ENCODE measurements at places on chromosomes 4 and X. TPM values are rescaled to one million over a fixed set of nuclear protein-coding genes. Genes with fewer than 3 reads are reported as not detected.

BEX1 gene
- 0.68 TPM for total RNA-seq

SRPX2 gene
- 61.9 TPM for total RNA-seq

DAPP1 gene
- not detected for total RNA-seq

GK gene
- 2.1 TPM for total RNA-seq

DKC1 gene
- 26.4 TPM for total RNA-seq

- no peak for DNase-seq
These were observed 862 bp upstream of the CENPU start for GRCh38 chr4:184734758-184735157.

- DNase-seq = no peak
These were observed 106.3 kb downstream of the LINC00632 start for GRCh38 chrX:140815868-140816267.

DNA sequence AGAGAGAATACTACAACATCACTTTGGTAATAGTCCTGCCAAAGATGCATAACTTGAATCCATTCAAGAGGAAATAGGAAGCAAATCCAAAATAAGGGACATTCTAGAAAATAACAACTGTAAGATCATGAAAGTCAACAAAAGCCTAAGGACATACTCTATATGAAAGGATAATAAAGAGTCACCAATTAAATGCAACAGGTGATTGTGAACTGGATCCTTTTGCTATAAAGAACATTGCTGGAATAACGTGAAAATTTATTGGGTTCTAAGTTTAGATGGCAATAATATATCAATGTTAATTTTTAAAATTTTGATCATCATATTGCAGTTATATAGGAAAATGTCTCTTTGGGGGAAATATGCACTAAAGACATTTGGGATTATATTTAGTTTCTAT is 20.0 kb downstream of the BEX4 start:
- DNase-seq = no peak

GRCh38 chr4:140426610-140427105 is 790 bp downstream of the CLGN start:
- DNase-seq = no peak

GRCh38 chr4:123530357-123530756 is 133.8 kb downstream of the SPRY1 start:
- no peak for DNase-seq

DNA sequence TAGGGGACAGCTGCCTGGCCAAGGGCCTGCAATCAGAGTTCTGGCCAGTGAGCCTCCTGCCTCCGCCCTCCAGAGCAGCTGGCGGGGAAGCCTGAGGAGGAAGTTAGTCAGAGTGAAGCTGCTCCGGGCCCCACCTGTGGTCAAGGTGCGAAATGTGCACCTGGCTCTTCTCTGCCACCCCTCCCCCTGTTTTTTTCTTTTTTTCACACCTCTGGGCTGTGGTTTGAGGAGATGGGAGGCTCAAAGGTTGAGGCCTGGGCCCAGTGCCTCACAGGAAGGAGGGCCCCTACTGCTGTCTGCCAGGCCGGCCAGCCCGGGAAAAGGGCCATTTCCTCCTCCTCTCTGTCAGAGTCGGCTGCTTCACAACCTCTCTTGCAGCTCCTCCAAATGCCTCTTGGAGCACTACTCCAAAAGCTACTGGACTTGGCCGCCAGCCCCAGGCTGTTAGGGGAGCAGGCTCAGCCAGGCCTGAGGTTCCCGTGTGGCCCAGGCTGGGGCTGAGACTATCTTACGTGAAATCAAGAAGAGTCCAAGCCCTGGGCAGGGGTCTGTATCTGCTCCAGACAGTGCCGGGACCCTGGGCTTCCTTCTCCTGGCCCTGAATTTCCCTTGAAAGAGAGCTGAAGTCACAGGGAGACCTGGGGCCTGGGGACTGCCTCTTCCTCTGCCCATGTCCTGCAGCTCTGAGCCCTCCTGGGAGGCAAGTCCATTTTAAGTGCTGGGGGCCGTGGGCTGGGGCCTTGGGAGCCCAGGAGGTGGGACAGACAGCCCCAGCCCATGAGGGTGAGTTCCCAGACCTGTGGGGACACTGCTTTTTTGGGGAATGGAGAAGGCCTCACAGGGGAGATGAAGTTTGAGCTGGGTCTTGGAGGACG is 4.5 kb upstream of the CXCR3 start:
- DNase-seq = no peak

DNA sequence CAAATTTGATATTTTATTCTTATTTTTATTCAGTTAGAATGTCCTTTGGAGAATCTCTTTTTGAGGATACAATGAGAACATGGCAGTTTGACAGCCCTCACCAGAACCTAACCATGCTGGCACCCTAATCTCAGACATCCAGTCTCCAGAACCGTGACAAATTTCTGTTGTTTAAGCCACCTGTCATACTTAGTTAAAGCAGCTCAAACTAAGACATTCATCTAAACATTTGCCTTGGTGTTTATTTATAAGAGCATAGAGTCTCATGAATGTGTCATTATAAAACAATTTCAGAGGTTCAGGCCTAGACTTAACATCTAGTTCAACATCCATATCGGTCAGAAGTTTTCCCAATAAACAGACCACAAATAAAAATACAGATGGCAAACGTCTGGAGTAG is 125.1 kb upstream of the FUNDC1 start:
- no peak for DNase-seq

DNA sequence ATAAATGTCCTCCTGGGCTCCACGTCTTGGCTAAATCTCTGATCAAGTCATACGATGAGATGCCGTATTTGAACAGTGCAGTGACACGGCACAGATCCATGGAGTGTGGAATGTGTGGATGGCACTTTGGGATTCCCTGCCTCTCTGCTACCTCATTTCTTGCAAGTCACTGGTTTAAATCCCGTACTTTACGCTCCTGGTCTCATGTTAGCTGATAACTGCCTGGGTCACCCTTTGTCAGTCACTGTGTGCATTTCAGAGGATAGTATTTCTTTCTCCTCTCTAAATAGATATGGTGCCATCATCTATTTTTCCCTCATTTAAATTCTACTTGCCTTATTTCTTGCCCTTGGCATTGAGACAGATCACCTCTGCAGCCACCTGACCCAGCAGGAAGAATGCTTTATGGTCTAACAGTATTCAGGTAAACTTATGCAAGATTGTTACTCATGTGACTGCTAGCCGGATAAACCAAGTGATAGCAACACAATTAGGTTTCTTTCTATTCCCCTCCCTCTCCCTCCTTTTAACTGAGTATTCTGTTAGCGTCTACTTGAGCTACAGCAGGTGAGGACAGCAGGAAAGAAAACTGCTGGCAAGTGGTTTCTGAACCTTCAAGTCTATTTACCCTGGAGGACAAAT is 2.8 kb downstream of the EGF start:
- no peak for DNase-seq

GRCh38 chr4:183390374-183390773 is 54.1 kb upstream of the CDKN2AIP start:
- DNase-seq = no peak

- no peak for DNase-seq
These were observed 36.9 kb downstream of the AMMECR1 start for GRCh38 chrX:110280954-110281353.

- DNase-seq = no peak
These were observed 398.6 kb upstream of the TECRL start for GRCh38 chr4:64807821-64808220.

- no peak for DNase-seq
These were observed 27.7 kb upstream of the METAP1 start for GRCh38 chr4:98967786-98968329.

GRCh38 chr4:1822568-1823544 is 29.8 kb downstream of the FGFR3 start:
- DNase-seq = no peak

DNA sequence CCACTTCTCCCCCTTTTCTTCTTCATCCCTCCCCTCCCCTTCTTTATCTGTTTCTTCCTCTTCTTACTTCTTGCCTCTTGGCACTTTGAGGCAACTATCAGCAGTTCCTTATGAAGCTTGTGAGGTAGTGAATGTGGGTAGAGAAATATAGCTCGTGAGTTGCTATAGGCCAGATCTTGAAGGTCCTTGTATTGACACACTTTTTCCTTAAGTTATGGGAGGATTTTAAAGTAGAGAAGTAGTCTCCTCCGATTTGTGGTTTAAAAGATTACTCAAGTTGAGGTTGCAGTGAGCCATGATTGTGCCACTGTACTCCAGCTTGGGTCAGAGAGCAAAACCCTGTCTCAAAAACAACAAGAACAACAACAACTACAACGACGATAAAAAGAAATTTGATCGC is 3.4 kb upstream of the RRAGB start:
- DNase-seq = no peak

GRCh38 chr4:19346636-19347035 is 905.1 kb upstream of the SLIT2 start:
- no peak for DNase-seq

DNA sequence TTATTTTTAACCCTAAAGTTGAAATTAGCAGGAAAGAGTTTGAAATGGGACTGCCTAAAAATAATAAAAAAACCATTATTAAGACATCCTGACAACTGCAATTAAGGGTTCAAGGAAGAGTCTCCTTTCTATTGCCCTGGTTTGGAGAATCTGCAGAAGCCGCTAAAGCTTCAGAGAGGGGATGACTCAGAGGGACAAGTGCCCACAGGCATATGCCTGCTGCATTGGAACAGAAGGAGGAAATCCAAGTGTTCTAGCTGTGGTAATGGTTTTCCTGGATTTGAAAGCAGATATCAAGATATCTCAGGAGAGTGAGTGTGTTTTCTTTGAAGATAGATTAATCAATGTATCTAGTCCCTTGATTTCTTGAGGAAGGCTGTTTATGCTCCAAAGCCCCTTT is 235.1 kb upstream of the TAPT1 start:
- no peak for DNase-seq

DNA sequence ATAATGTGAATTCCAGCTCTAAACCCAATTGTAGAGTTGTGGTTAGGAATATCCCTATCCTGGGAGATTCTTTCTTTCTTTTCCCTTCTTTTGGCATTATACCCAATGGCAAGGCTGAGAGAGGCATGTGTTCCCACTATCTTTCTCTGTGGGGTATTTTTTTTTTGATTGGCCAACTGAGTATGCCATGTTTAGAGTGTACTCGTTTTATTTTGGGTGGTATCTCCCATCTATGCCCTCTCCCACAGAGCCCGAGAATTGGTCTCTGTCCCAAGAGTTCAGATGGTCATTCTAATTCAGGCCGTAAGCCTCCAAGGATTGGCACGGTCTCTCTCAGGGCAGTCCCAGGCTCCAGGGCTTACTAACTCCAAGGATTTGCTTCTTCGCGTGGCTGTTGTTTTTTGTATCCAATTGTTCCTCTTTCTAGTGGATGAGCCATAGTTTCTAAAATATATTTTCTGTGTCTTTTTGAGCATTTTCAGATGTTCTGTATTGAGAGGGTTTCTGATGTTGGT is 198.8 kb downstream of the SLC4A4 start:
- DNase-seq = no peak

GRCh38 chr4:53267026-53267425 is 98.8 kb downstream of the SCFD2 start:
- no peak for DNase-seq

DNA sequence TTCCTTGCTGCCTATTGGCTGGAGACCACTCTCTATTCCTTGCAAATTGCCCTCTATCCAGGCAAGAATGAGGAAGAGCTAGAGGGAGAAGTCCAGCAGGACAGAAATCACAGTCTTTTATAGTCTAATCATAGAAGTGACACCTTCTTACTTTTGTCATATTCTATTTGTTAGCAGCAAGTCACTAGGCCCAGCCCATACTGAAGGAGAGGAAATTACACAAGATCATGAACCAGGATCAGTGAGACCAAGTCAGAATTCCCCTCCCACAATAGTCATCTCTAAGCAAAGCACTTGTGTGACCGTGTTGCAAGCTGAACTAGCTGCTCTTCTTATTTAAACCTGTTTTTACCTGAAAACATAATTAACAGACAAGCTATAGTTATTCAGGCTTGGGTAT is 317.7 kb downstream of the INPP4B start:
- no peak for DNase-seq

DNA sequence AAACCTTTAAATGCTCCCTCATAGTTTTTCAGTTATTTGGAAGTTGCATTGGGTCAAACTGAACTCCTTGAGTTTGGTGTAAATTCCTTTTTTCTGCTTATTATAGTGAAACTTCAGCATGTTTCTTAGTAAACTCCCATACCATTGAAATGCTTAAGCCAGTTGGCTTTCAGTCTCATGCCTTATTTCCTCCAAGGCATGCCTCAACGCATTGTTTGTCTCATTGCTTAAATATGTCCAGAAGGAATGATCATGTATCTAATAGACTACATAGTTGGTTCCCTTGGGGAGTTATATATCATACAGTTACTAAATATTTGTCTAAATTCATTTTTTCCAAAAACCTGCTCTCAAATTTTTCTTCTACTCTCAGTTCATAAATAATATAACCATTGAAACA is 114.0 kb downstream of the STOX2 start:
- DNase-seq = no peak

DNA sequence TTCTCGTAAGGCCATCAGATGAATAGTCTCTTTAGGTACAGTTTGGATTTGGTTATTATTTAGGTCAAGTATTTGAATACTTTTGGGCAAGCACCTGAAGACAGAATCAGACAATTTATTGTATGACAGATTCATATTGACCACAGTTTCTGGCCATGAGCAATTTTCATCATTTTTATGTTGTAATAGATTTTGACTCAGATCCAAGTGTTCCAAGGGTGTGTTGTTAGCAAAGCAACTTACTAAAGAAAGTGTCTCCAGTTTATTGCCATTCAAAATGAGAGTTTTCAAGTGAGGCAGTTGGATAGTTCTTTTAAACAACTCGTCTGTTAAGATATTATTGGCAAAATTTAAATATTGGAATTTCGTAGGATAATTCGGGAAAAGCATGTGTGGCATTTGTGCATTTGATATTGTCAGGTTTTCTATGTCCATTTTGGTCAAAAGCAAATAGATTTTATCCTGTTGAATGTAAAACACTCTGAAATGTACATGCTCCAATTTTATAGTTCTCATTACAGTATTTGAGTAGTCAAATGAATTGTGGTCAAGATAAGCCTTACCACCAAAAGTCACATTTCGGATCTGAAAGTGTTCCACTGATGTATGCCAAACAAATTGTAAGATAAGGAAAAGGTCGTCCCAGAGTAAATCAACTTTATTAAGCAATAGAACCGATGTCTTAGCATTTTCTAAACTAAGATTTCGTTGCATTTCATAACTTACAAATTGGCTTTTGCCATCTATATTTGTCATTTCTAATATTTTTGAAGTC is 8.4 kb downstream of the TLR10 start:
- no peak for DNase-seq

DNA sequence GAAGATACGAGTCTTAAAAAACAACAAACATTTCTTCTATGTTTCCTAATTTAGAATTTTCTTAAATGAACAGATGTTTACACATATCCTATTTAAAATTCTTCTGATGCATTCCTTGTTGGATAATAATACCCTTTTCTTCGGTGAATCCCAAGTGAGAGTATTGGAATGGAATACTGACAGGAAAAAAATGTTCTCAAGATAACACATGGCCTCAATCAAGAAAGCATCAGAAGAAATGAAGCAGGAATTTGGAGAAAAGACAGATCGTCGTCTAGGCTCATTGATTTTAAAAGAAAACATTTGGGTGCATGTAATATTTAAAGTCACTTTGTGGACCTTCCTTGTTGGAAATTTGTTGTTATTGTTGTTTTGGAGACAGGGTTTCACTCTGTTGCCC is 196.9 kb upstream of the ANK2 start:
- no peak for DNase-seq

Measured in glomerular endothelial cell (primary cell).